ENCODE measurements at places on chromosomes 6 and 20.
A peak's percentile ranks its signal among the peaks of the same experiment; 100 is the strongest.

GRCh38 chr6:73109659-73110058 lies 115.6 kb downstream of the KHDC1L start:
- DNase-seq: no peak

- DNase-seq: no peak
Measured at GRCh38 chr6:88008831-88009231, 38.8 kb upstream of the SPACA1 start.

- DNase-seq: no peak
Measured at GRCh38 chr6:114346451-114346850, 3.6 kb upstream of the HS3ST5 start.

GRCh38 chr20:4225745-4226144 lies 210.4 kb upstream of the RNF24 start:
- no peak for DNase-seq

DNA sequence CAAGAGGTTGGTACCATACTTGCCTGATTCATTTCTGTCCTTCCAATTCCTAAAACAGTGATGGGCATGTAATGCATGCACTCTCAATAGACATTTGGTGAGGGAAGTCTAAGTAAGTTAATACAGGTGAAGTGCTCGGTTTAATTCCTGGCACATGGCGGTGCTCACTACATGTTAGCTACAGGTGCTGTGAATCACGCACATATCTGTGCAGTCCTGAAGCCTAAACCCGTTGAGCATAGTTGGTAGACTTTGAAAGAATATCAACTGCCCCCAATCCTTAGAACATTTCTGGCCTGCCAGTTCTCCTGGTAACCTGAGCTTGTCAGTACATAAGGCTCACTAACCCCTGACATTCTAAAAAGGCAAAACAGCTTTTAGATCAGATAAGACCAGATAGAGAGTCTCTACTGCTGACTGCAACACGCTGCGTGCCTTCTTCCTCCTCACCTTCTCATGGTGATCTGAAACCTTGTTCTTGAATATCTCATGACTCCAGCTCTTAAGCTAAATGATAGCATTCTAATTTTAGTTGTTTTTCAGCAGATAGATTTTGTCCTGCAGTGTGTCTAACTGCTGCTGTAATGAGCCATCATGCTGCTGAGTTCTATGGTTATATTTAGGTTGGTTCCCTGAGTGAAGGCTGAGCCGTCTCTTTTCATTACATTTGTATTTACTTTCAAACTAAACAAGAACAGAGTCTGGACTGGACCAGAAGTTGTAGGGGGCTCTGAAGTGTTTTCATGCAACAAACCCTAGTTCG lies 328.5 kb upstream of the QKI start:
- DNase-seq: no peak

DNA sequence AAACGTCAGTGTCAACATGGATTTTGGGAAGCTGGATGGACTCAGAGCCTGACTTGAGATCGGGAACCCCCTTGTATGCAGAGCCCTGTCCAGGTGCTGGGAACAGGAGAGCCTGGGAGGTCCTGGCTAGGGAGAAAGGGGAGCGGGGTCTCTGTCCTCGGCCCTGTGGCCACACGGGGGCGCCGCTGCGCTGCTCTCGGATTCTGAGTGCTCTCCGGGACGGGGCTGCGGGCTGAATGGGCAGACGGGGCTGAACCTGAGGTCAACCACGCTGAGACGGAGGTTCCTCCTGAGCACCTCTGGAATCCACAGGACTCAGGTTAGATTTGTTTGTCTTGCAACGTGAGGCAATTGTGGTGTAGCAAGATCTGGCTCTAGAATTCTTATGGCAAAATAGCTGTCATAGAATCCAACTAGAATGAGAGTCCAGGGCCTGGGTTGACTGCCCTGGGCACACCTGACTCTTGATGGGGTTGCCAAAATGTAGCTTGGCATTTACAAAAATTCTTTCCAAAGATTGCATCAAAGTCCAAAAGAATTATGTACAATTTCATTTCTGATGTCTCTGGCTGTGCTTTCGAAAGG lies 20.6 kb upstream of the HLA-F start:
- peak; percentile 73 for DNase-seq

GRCh38 chr20:39291301-39291700 lies 329.2 kb downstream of the DHX35 start:
- no peak for DNase-seq

- no peak for DNase-seq
Measured at GRCh38 chr6:156719395-156719719, 57.8 kb upstream of the ARID1B start.

Measured in activated gamma-delta T cell treated with anti-CD3 and anti-CD28 coated beads, Interleukin-2, amount 50 U/mL, for 16 hours (primary cell).